Stimulated activated CD8-positive, alpha-beta memory T cell treated with anti-CD3 and anti-CD28 coated beads, Interleukin-15, amount 100 ng/mL, for 4 hours (primary cell): ENCODE measurements at places on chromosomes 12 and 14.

GRCh38 chr14:84013424-84013823 lies 1516.5 kb upstream of the FLRT2 start:
- DNase-seq, result no peak

DNA sequence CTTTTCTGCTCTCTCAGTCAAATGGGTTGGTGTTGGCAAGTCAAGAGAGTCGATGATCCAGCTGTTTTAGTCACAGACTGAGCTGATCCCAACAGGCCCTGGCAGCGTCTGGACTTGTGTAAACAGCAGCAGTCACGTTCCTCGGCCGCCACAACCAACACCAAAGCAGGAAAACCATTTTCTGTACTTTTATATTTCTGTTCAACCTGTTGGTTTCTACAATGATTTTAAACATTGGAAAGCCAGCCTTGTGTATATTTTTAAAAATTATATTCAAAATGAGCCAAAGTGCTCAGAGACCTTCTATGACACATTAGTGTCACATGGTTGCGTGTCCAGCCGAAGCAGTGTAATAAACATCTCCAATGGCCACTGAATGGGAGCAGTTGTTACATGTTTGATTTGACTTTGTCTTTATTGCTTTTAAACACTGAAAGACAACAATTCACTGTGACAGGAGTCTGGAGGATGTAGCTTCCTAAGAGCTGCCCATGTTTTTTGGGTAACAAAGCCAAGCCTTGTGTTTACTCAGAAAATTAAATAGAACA lies 5.9 kb upstream of the SIVA1 start:
- no peak for DNase-seq

DNA sequence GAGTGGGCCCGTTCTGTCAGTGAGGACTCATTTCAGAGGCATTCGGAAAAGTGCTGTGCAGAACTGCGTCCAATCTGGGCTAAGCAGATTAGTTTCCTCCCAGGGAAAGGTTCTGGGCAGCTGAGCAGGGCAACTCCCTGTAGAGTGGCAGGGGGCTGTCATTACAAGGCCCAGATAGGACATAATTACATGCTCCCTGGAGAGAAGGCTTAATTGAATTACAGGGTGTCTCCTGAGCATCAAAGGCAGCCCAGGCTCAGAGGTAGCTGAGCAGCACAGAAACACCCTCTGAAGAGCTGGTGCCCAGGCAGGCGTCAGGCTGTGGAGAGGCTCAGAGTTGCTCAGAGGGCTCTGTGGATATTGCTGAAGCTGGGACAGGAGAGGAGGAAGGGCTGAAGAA lies 36.0 kb downstream of the SLC8A3 start:
- DNase-seq, result no peak

GRCh38 chr14:94689985-94690400 lies 77.8 kb downstream of the SERPINA3 start:
- no peak for DNase-seq

- no peak for DNase-seq
Observed at GRCh38 chr14:32710731-32711680, 227.7 kb upstream of the NPAS3 start.

- no peak for DNase-seq
Observed at GRCh38 chr12:100164153-100164704, 21.6 kb upstream of the BLTP3B start.

- no peak for DNase-seq
Observed at GRCh38 chr12:42903736-42904135, 314.2 kb upstream of the PRICKLE1 start.

DNA sequence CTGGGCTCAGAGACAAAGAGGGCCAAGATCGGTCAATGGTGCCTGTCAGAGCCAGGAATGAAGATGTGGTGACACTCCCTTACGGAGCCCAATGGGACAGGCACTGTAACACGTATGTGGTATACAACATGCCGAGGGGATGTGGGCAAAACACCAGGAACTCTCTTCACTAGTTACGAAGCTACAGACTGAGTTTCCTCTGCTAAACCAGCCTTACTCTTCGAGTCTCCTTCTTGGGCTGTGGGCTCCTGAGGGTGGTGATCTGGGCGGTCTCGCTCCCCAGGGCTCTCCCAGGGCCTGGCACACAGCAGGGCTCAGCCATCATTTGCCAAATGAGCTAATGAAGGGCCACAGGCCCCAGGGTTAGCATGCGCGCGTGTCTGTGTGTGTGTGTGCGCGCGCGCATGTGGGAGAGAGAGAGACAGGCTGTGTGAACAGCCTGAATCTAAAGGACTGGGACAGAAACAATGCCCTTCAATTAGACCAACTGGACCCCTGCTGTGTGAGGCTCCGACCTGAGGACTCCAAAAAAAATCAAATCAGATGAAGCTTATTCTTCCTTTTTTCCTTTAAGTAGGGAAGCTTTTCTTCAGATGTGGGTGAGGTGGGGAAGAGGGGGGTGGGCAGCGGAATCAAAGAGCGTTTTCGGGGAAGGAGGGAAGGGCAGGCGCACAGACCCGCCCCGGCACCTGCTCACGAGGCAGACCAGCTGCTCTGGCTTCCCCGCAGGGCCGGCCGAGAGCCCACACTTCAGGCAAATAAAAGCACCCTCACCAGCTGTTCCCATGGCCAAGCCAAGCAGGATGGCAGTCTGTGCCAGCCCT lies 42.5 kb downstream of the CCDC88C start:
- DNase-seq, result no peak

- no peak for DNase-seq
Observed at GRCh38 chr12:69389831-69390230, 30.3 kb downstream of the YEATS4 start.

GRCh38 chr12:53854701-53855316 lies 83.8 kb upstream of the HOXC13 start:
- no peak for DNase-seq

GRCh38 chr14:75011356-75011994 lies 8.8 kb downstream of the EIF2B2 start:
- DNase-seq, result no peak

DNA sequence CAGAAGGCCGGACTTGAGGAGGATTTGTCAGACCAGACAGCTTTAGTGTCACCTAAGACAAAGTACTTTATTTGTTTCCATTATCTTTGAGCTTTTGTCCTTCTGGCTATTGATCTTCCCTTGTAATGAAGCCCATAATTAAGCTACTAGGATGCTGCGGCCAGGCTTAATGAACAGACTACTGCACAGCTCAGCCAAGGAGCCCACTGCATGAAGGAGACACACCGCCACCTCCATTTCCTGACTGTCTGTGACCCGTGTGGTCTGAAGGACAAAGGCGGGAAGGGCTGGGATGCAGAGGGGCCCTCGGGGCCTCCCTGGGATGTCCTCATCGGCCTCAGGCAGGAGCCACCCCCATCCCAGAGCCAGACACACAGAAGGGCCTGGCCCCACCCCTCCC lies 31.0 kb upstream of the GALNT9 start:
- no peak for DNase-seq

- DNase-seq, result no peak
Observed at GRCh38 chr12:94988471-94988870, 15.0 kb downstream of the NDUFA12 start.

- DNase-seq, result no peak
Observed at GRCh38 chr12:81207173-81207572, 129.3 kb downstream of the ACSS3 start.

DNA sequence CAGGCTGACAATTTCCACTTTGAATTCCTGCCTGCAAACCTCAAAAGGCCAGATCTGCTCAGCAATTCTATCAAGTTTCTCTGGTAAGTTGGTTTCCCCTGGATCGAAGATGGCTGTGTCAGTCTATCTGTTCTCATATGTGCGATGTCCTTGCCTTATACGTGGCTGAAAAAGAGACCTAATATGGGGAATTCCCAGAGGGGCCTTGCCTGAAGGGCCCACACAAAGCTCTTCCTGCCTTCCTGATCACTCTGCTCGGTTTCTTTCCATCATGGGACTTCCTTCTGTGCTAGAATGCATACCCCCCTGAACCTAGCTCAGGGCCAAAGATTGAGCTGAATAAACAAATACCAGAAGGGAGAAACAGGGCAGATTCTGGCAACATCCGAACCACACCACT lies 13.2 kb downstream of the TCL1B start:
- no peak for DNase-seq

- no peak for DNase-seq
Observed at GRCh38 chr14:104722938-104723650, 935 bp upstream of the ADSS1 start.

GRCh38 chr14:66539034-66539433 lies 31.1 kb downstream of the GPHN start:
- DNase-seq, result no peak

DNA sequence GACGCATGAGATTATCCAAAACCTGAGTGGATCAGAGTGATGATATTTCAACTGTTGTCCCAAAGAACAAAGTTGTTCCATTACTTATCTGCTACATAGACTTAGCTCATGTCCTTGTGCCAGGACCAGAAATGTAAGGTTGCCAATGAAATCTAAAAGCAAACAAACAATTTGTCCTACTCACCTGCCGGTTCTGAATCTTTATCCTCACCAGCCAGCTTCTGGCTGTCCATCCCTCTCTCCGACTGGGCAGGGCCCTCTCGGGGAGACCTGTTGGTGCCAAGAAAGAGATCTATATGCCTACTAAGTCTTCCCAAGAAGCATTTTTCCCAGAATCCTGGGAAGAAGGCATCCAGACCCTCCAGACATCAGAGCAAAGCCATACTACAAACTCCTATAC lies 5.5 kb downstream of the KMT2D start:
- DNase-seq, result no peak

- no peak for DNase-seq
Observed at GRCh38 chr12:100842156-100842555, 47.6 kb downstream of the ANO4 start.

- DNase-seq, result no peak
Observed at GRCh38 chr12:27859648-27860047, 79.6 kb upstream of the MANSC4 start.

DNA sequence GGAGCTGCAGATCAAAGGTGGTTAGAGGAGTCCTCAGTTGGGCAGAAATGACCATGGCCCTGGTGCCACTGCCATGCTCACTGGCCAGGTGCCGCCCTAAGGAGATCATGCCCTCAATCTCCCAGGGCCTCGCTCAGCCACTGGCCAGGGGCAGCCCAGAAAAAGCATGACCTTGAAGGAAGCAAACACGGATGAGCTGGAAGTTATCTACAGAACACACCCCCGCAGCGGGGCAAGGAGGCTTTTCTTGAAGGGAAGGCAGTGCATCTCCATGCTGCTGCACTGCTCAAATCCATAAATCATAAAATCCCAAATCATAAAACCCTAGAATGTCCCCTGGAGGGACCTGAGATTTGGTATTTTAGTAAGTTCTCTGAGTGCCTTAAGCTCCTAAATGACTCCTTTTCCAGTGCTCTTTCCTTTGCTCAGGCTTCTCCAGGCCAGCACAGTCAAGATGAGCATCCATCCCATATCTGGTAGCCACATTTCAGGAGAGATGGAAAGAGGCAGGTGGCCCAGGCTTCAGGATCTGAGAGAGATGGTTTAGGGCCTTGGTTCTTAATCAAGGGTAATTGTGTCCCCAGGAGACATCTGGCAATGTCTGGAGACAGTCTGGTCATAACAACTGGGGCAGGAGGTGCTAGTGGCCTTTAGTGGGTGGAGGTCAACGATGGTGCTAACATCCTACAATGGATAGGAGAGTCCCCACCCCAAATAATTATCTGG lies 217.3 kb downstream of the RBM19 start:
- no peak for DNase-seq

DNA sequence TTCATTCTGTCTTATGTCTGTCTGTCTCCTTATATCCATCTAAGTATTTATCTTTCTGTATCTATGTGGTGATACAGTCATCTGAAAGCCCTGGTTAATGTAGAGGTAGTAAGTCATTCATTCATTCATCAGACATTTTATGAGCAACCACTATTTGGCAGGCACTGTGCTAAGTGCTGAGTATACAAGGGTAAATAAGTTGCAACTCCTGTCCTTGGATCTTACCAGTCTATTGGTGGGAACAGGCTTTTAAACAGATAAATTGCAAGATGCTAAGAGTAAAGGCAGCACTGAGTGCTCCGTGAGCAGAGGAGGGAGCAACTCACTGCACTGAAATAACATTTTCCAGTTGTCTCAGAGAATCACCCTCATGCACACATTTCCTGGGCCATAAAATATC lies 68.6 kb downstream of the TMEM30B start:
- DNase-seq, result no peak

- no peak for DNase-seq
Observed at GRCh38 chr14:33401311-33401710, 462.6 kb downstream of the NPAS3 start.

- DNase-seq, result no peak
Observed at GRCh38 chr12:111268738-111269572, 99.9 kb downstream of the PHETA1 start.

DNA sequence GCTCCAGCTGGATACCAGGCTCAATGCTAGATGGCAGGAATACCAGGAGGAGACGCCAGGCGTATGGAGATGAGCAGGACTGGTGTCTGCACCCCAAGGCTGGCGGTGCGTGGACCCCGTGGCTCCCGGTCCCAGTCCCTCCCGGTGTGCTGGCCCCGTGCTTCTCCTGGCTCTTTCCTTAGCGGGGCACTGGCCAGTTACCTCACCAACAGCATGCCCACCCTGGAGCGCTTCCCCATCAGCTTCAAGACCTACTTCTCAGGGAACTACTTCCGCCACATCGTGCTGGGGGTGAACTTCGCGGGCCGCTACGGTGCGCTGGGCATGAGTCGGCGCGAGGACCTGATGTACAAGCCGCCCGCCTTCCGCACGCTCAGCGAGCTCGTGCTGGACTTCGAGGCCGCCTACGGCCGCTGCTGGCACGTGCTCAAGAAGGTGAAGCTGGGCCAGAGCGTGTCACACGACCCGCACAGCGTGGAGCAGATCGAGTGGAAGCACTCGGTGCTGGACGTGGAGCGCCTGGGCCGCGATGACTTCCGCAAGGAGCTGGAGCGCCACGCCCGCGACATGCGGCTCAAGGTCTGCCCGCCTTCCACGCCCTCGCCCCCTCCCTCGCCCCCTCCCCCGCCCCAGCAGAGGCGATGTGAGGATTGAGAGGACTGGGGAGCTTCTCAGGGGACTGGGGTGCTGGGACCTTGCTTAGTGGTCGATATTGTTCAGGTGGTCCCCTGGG lies 14.6 kb downstream of the VASH1 start:
- no peak for DNase-seq

- DNase-seq, result no peak
Observed at GRCh38 chr14:23364164-23365035, 572 bp downstream of the EFS start.

DNA sequence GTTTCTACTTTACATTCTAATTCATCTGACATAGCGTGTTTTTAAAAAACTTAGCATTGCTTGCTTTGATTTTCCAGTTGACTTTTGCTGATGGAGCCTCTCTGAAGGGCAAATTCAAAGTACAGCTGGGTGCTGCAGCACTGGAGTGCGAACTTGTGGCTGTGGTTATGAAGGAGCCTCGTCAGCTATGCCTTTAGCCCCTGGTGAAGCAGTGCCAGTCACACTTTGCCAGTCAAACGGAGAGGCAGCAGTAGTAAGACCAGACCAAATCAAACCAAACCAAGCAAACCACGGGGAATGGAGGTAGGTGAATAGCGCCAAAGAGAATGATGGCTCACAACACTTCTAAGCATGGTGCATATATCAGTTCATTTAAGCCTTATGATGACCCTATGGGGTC lies 15.1 kb upstream of the SLC38A2 start:
- no peak for DNase-seq

DNA sequence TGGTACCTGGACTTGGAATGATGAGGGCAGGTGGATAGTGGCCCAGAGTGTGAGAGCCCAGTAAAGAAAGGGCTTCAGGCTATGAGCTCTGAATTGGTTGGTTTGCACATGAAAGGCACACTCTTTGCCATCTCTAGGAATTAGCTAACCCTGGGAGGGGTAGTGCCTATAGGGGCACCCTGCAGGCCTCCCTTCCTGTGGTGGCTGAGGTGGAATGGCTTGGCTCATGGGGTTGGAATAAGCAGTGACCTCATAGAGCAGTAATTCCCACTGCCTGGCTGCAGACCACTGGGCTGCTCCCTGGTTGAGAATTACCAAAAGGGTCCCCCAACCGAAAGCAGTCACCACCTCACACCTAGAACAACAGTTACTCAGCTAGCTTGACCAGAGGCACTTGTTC lies 42.7 kb downstream of the ASCL4 start:
- DNase-seq, result no peak
